Right ventricle myocardium inferior (tissue), 1 donor: ENCODE measurements at places on chromosomes 7 and 10. TPM values are rescaled to one million over a fixed set of nuclear protein-coding genes. Genes with fewer than 3 reads are reported as not detected.

DNA sequence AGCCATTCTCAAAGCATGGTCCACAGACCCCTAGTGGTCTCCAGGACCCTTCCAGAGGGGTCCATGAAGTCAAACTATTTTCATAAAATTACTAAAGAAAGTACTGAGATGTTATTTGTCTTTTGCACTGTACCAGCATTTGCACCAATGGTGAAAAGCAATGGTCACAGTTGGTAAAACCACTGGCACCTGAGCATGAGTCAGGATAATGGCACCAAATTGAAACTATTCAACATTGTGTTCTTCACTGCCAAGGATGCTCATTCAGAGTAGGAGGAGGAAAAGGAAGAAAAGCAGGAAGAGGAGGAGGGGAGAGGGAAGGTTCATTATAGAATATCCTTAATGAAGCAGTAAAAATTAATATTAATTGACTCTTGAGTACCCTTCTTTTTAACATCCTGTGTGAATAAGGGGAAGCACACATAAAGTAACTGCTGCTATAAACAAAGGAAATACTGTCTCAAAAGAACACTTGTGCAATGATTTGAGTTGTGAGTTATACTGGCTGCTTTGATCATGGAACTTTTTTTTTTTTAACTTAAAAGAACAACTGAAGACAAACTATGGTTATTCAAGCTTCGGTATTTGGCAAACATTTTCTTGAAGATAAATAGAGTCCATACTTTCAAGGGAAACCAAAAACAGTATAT, 60.2 kb downstream of the MPP7 start:
- no peak for DNase-seq

Gene HMX3
- not detected for total RNA-seq

Gene SPRN
- total RNA-seq: not detected

DNA sequence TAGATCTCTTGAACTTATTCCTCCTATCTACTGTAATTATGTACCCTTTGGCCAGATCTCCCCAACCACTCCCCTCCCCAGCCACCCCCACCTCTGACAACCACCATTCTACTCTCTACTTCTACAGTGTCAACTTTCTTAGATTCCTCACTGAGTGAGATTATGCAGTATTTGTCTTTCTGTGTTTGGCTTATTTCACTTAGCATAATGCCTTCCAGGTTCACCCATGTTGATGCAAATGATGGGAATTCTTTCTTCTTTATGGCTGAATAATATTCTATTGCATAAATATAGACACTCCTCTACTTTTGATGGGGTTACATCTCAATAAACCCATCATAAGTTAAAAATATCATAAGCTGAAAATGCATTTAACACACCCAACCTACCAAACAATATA, 21.3 kb upstream of the HNRNPH3 start:
- no peak for DNase-seq

Gene ASAH2
- total RNA-seq: 2.0 TPM

DNA sequence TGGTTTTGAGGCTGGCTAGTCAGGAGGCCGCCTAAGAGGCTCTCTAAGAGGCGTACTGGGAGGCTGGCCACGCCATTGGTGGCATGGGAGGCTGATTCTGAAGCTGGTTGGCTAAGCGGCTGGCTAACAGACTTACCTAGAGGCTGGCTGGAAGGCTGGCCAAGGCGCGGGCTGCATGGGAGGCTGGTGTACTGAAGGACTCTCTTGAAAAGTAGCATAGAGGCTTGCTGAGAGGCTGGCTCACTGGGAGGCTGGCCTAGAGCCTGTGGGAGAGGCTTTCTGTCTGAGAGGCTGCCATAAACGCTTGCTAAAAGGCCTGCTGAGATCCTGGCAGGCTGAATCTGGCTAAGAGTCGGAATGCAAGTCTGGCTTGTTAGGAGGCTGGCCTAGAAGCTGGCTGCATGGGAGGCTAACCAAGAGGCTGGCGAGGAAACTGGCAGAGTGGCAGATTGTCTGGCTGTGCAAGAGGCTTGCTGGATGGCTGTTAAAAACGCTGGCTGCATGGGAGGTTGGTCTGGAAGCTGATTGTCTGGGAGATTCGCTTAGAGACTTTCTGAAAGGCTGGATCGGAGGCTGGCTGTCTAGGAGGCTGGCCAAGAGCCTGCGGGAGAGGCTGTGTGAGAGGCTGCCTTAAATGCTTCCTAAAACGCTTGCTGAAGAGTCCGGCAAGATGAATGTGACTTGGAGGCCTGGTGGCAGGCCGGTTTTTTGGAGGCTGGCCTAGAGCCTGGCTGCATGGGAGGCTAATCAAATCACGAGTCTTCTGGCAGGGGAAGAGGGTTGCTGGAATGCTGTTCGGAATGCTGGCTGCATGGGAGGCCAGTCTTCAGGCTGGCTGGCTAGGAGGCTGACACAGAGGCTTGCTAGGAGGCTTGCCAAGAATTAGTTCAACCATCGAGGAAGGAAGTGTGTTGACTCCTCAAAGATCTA, 134.2 kb downstream of the OR13A1 start:
- peak; percentile 45 for DNase-seq

DNA sequence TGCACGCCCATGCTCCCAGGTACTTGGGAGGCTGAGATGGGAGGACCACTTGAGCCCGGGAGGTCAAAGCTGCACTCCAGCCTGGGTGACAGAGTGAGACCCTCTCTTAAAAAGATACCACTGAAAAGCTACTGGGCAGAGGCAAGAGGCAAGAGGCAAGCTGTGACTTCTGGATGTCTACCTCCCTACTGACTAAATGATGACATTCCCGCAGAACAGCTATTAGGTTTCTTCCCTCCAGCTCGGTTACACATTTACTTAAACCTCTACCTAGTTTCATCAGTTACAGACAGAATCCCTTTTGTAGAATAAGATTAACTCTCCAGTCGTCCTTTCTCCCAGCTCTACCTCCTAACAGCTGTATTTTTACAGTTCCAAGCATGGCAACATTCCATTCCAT, 21.2 kb downstream of the RHEB start:
- no peak for DNase-seq

Gene TAS2R5
- 0.27 TPM for total RNA-seq

Gene LRRD1
- not detected for total RNA-seq

Gene TMEM248
- 45.9 TPM for total RNA-seq

GRCh38 chr10:13942035-13942434, 355.3 kb downstream of the PRPF18 start:
- DNase-seq: no peak

DNA sequence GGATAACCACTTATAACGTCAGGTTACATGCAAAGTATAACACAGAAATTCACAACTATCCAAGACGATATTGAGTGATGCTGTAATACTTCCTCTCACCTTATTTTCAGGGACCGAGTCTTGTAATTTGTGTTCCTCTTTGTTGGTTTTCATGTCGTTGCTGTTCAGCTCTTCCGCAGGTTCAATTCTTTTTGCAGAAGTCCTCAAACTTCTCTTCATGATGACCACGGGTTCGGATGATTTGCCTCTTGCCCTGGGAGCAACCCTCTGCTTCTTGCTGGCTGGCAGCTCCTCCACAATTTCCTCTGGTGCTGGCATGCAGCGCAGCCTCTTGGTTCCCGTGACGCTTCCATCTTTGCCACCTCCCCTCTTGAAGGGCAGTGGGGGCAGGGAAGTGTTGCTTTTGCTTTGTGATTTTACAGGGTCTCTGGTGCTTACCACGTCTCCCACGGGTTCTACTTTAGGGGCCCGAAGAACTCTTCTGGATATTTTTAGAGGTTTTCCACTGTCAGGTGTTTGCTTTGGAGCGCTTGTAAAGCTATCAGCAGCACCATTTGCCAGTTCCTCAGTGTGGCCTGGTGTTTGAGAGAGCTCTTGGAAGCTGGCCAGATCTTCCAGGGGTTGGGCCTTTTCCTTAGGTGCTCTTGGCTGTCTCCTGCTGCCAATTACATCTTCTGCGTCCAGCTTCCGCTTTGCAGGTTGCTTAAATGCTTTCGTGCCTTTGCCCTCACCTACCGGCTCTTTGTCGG, 23.6 kb downstream of the MKI67 start:
- no peak for DNase-seq

- no peak for DNase-seq
These were observed 135.1 kb downstream of the NPY start for GRCh38 chr7:24419077-24419476.

- peak; percentile 81 for DNase-seq
These were observed 59.0 kb upstream of the CHST15 start for GRCh38 chr10:124152139-124153022.
